ENCODE measurements at places on chromosomes 3 and 15. TPM values are rescaled to one million over a fixed set of nuclear protein-coding genes. Genes with fewer than 3 reads are reported as not detected.

DNA sequence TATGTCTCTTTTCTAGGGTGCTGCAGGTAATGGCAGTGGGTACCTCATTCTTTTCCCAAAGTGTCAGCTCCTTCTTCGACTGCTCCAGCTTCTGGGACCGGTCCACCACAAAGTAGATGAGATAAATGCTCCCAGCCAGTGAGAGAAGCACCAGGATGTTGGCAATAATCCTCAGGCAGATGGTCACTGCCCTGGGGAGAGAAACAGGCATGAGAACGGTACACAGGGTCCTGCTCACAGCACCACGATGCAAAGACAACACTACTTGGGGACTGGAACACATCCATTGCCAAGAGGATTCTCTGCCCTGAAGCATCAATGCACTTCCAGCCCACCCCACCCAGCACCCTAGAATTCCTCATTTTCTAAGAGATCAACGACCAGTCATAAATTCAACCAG, 22.4 kb downstream of the TMC3 start:
- H3K27me3 ChIP-seq, result no peaks in the 10 kb centered on the region
- H3K27ac ChIP-seq, result no peak overlapping the region
- no peaks in the 10 kb centered on the region for H3K36me3 ChIP-seq
- H3K4me1 ChIP-seq, result no peaks in the 10 kb centered on the region

GRCh38 chr15:92930054-92930621, 30.0 kb downstream of the CHD2 start:
- no peaks in the 10 kb centered on the region for H3K27me3 ChIP-seq
- H3K4me3 ChIP-seq, result no peak overlapping the region

Gene KLF15
- total RNA-seq, result 17.8 TPM

GRCh38 chr3:3737531-3737930, 61.7 kb upstream of the LRRN1 start:
- no peak overlapping the region for H3K4me3 ChIP-seq
- no peaks in the 10 kb centered on the region for H3K36me3 ChIP-seq
- no peak overlapping the region for H3K27ac ChIP-seq
- no peaks in the 10 kb centered on the region for H3K27me3 ChIP-seq

Gene CISH
- total RNA-seq, result 14.5 TPM

Gene AHSG
- total RNA-seq, result not detected

Gene IMP3
- 273 TPM for total RNA-seq

DNA sequence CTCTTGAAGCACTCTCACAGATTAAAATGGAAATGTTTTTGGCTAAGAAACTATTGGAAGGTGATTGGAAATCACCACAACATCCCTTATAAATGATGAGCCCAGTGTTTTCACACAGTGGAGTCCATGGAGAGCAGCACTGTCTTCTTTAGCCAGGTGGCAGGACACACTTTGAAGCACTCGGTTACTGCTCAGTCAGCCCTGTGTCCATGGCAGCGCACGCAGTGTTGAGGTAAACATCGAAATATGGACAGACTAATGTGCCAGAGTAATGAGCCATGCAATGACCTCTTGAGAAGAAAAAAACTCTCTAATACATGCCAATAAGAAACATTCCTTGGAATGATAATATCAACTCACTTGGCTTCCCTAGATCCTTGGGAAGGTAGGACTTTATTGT, 66.6 kb downstream of the TGFBR2 start:
- H3K4me3 ChIP-seq, result no peak overlapping the region
- H3K27ac ChIP-seq, result no peak overlapping the region
- no peaks in the 10 kb centered on the region for H3K4me1 ChIP-seq
- no peak for DNase-seq

- H3K36me3 ChIP-seq, result peaks cover 34% of the 10 kb centered on the region
- peaks cover 15% of the 10 kb centered on the region for H3K4me1 ChIP-seq
- no peak for DNase-seq
Measured at GRCh38 chr15:65908876-65909275, 39.6 kb downstream of the RAB11A start.

Gene LRRC31
- not detected for total RNA-seq

- H3K4me3 ChIP-seq, result no peak overlapping the region
- H3K4me1 ChIP-seq, result no peaks in the 10 kb centered on the region
- no peaks in the 10 kb centered on the region for H3K36me3 ChIP-seq
- no peak overlapping the region for H3K27ac ChIP-seq
- no peaks in the 10 kb centered on the region for H3K27me3 ChIP-seq
- DNase-seq, result no peak
Measured at GRCh38 chr15:67296684-67297083, 42.1 kb downstream of the IQCH start.

DNA sequence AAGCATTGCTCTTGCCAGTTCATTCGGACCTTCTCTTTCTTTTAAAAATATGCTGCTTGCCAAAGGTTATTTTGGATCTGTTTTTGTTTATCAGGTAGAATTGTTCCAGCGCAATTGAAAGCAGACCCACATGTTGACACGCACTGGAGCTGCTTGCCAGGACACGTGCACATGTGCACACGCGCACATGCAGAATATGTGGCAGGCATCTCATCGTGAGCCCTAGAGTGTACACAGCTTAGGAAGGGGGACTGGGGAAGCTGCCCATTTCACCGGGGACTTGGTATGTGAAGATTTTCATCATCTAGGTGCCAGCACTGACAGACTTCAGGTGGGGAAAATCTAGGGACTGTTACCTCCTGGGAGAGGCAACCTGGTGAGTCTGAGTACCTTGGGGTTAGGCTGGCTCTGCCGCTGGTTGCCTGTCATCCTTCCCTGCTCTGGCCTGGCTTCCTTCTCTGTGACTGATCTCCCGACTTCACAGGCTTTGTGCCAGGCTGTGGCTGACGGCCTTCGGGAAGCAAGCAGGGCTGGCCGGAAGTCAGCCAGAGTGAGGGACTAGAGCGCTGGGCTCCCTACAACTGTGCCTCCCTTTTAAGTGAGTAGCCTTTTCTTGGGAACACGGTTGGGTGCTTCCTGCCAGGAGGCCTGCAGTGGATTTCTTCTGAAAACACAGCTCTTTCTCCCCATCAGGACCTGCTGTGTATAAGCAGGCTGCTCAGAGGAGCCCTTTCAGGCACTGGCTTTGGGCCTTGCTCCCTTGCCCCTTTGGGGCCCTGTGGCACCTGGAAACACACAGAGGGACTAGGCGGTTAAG, 129.3 kb downstream of the EEFSEC start:
- no peak overlapping the region for H3K4me3 ChIP-seq
- H3K27me3 ChIP-seq, result no peaks in the 10 kb centered on the region
- H3K36me3 ChIP-seq, result no peaks in the 10 kb centered on the region

GRCh38 chr3:156171281-156172267, 51.2 kb downstream of the KCNAB1 start:
- peaks cover 3% of the 10 kb centered on the region for H3K27me3 ChIP-seq
- no peak for DNase-seq
- no peak overlapping the region for H3K4me3 ChIP-seq
- no peaks in the 10 kb centered on the region for H3K4me1 ChIP-seq
- no peaks in the 10 kb centered on the region for H3K36me3 ChIP-seq
- no peak overlapping the region for H3K27ac ChIP-seq

- H3K4me1 ChIP-seq, result no peaks in the 10 kb centered on the region
- H3K27ac ChIP-seq, result no peak overlapping the region
- no peak for DNase-seq
- H3K4me3 ChIP-seq, result no peak overlapping the region
- no peaks in the 10 kb centered on the region for H3K27me3 ChIP-seq
Measured at GRCh38 chr3:159685801-159686200, 302.8 kb upstream of the IL12A start.

Gene MST1R
- 129 TPM for total RNA-seq

Data from suprapubic skin (tissue), 4 donors.